Fibroblast of the aortic adventitia (primary cell): ENCODE measurements at places on chromosomes 12 and 14. TPM values are rescaled to one million over a fixed set of nuclear protein-coding genes. Genes with fewer than 3 reads are reported as not detected.

Gene CCDC177
- total RNA-seq = not detected in 2 replicates

Gene FSCB
- 0.09 and 1.4 TPM in 2 replicates for total RNA-seq

Gene CLEC7A
- not detected in 2 replicates for total RNA-seq

Gene TSPAN11
- 0.36 and 2.0 TPM in 2 replicates for total RNA-seq

Gene POTEG
- not detected in 2 replicates for total RNA-seq

Gene RIPK3
- 0.99 and 3.0 TPM in 2 replicates for total RNA-seq

Gene TAS2R42
- total RNA-seq = not detected in 2 replicates

Gene NFATC4
- total RNA-seq = 77.9 and 221 TPM in 2 replicates

Gene CD27
- total RNA-seq = 0.18 TPM in 1 of 2 replicates, not detected in the other

Gene A2ML1
- under 0.01 TPM in 1 of 2 replicates, not detected in the other for total RNA-seq

Gene MARCHF9
- total RNA-seq = 0.57 and 2.1 TPM in 2 replicates

Gene APOF
- total RNA-seq = not detected in 2 replicates

Gene OR10G2
- total RNA-seq = not detected in 2 replicates

Gene PSEN1
- total RNA-seq = 36.6 and 55.0 TPM in 2 replicates

Gene CLEC4C
- total RNA-seq = not detected in 2 replicates

Gene LHX5
- total RNA-seq = not detected in 2 replicates

Gene CYP27B1
- total RNA-seq = 0.45 TPM in 1 of 2 replicates, not detected in the other

Gene SAMD15
- 2.0 and 3.6 TPM in 2 replicates for total RNA-seq

Gene CNTN1
- total RNA-seq = 0.27 and 0.33 TPM in 2 replicates

Gene CLEC12A
- not detected in 2 replicates for total RNA-seq
